ENCODE measurements at places on chromosomes 13 and 19.

GRCh38 chr13:40940841-40941240, 78.3 kb downstream of the ELF1 start:
- DNase-seq, result no peak

DNA sequence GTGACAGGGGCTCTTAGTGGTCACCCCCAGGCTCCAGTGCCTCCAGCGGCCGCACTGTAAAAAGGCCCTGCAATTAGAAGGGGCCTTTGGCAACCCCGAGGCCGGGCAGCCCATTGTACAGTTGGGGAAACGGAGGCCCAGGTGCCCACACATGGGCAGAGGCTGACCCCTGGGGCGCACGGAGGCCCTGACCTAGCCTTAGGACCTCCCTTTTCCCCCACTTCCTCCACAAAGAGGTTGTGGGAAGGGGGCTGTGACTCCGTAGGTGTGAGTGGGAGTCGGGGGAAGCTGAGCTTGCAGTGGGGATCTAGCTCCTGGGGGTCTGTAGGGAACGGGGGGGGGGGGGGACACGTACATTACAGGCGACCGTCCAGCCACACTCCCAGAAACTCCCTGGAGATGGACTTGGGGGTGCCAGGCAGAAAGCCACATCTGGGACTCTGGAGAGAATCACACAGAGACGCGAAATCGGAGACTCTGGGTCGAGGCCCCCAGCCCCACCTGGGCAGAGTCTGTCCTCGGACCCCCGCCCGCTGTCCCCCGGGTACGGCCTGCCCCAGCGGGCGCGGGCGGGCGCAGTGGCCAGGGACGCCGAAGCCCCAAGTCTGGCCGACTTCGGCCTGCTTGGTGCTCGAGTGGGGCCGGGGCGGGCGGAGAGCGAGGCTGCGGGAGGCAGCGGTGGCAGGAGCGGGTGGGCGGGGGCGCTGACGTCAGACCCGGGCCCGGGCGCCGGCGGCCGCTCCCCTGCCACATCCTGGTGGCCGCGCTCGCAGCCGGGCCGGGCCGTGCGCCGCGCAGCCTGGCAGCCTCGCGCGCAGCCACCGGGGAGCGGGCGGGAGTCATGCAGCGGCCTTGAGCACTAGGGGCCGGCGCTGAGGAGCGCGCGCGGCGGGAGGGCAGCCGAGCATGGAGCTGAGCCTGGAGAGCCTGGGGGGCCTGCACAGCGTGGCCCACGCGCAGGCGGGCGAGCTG, at the start of gene ONECUT3:
ONECUT3 (plus strand) TSS at position 750 of the 972 bp plus-strand sequence; CDS start at position 907, 157 bp downstream.
- no peak for DNase-seq

DNA sequence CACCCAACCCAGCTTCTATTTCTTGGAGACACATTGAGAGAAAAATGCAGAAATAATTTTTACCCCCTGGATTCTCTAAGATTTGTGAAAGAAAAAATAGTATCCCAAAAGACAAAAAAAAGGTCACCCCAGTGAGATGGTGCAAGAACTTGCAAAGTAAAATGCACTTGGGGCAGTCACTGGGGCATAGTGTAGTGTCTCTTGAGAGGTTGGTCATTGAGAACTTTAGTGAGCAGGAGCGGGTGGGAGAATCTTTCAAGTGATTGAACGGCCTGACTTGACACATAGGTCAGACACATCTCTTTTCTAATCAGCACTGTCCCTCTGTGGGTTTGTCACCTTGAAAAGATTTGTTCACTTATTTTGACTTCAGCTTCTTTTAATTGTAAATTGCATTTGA, 2.4 kb downstream of the ZNF85 start:
- DNase-seq, result peak; percentile 21

DNA sequence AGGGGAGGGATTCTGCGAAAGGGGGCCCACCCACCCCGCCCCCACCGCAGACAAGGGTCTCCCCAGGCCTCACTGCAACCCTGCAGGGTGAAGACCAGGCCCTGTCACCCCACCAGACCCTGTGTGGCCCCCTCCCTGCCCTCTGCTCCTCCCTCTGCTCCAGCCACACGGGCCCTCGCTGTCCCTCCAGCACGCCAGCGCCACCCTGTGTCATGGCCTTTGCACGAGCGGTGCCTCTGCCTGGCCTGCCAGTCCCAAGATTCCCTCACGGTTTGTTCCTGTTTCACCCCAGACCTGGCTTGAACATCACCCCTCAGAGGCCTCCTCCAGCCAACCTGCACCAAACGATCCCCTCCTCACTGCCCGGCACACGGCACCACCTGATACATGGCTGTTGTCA, 27.3 kb downstream of the PIP5K1C start:
- DNase-seq, result no peak

- no peak for DNase-seq
These were observed 4.9 kb downstream of the GSX1 start for GRCh38 chr13:27797228-27797624.
